ENCODE measurements at places on chromosomes 1 and 21.

DNA sequence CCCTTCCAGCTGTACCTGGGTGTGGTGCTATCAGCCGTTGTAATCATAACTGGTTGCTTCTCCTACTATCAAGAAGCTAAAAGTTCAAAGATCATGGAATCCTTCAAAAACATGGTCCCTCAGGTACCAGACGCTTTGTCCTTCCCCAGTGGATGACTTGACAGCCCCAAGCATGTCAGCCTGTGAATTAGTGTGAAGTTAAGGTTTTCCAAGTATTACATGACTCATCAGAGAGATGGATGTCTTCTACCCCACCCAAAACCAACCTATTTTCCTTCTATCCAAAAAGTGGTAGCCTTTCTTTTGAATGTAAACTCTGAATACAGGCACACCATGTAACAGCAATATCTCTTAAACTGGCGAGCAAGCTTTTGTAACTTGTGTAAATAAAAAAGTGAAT is 15.1 kb downstream of the ATP1A1 start:
- no peak for DNase-seq

DNA sequence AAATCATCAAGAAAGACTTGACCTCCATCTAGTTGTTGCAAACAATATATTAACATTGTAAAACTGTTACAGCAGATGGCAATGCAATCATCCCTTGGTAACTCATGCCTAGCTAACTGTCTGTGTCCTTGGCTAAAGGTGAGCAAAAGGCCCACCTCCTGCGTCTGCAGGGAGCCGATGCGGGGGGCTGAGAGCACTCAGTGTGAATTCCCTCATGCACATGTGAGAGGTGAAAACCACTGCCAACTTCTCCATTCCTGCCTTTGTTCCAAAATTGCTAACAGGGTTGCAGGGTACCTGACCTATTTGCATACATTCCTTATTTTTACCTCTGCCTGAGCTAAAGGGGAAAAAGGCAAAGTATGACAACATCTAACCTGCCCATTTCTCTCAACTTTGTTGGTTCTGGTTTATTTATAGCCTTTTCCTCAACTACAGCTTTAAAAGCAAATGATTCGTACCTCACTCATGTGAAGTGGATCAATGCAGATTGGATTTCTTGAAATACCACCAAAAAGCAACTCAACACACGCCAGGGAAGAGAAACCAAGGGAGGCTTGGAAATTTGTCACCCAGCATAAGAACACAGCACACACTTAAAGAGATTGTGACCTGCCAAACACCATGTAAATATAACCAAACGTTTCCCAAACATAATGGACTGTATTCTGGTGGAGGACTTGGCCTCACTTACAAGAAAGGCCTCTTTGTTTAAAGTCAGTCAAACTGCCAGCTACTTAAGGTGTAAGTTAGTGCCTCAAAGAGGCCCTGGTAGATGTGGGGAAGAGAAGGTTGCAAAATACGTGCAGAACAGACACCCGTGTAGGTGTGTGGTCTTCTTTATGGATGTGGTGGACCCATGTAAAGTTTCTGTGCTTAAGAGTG is 651.0 kb downstream of the SMYD3 start:
- DNase-seq, result no peak

DNA sequence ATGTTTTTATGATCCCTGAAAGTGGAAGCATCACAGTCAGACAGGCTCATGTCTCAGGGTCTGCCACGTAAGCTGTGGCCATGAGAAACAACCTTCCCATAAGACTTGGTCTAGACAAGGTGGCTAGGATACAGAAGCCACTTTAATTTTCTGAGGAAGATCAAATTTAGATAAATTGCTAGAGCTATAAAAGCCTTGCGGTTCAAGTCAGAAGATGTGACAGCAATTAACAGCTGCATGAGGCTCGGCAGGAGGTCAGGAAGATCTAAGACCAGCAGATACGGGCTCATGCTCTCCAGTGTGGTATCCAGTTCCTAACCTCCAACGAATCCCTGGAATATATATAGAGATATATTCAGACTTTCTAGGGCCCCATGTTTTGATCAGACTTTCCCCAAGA is 577.1 kb downstream of the PLPP3 start:
- no peak for DNase-seq

GRCh38 chr1:117964290-117965038 is 34.9 kb downstream of the WDR3 start:
- DNase-seq, result no peak

GRCh38 chr21:36909423-36909822 is 57.0 kb downstream of the HLCS start:
- DNase-seq, result no peak

DNA sequence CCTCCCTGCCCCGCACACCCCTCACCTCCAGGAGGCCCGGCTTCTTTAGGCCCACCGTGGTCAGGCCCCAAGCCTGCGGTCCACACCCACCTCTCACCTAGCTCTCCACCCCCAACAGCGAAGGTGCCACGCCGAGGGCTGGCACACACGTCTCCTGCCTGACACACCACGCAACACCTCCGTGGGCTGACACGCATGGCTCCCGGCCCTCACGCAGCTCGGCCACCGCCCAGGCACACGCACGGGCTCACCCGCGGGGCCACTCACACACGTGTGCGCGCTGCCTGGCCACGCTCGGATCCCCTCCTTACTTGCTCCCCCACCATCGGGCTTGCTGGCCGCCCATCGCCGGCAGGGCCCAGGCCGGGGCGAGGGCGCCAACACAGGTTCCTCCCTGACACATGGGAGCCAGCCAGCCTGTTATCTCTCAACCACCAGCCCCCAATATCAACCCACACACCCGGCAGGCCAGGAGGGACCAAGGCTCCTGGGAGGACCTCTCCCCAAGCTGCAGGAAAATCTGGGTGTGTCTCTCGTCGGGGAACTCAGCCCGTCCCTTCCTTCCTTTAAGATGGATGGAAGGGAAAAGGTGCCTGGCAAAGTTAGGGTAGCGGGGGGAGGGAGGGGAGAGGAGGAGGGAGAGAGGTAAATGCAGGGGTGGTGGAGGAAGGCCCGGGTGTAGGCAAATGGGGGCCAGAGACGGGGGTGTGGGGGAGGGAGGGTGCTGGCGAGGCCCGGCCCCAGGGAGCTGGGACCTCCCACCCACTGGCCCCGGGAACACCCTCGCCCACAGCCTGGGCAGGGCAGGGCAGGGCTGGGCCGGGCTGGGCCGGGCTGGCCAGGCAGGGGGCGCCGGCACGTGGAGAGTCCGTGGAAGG is 546 bp downstream of the ELOVL1 start:
- DNase-seq, result no peak

DNA sequence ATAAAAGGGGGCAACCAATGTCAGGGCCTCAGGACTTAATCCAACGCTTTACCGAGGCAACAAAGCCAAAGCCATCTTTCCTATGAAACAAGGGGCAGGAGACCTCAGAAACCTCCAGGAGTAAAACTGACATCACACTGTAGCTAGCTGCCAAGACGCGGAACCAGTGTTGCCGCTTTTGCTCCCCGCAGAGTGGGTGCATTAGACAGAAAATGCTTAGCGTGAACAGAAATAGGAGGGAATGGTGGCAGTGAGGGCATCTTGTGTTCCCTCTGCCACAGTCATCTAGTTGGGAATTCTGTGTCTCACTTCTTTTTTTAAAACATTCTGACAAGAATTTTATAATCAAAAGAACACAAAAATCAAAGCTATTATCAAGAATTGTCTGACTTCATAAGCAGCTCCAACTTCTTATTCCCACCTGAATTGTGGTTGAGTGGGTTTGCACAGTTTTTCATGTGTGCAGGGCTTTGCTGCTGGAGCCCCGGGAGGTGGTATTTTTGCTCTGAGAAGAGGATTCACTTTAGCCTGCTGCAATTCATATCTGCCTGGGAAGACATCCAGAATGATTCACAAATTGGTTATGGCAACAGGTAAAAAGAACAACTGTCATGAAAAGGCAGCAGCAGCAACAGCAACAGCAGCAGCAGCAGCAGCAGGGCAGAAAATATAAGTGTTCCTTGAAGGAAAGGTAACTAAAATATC is 82.2 kb upstream of the DIRAS3 start:
- DNase-seq, result no peak

Measured in stimulated activated CD8-positive, alpha-beta memory T cell treated with anti-CD3 and anti-CD28 coated beads, Interleukin-7, amount 100 ng/mL, for 4 hours (primary cell).